ENCODE measurements at places on chromosomes 11 and 22.
A peak's percentile ranks its signal among the peaks of the same experiment; 100 is the strongest.

- DNase-seq, result no peak
Measured at GRCh38 chr22:20549232-20549841, 41.9 kb downstream of the MED15 start.

DNA sequence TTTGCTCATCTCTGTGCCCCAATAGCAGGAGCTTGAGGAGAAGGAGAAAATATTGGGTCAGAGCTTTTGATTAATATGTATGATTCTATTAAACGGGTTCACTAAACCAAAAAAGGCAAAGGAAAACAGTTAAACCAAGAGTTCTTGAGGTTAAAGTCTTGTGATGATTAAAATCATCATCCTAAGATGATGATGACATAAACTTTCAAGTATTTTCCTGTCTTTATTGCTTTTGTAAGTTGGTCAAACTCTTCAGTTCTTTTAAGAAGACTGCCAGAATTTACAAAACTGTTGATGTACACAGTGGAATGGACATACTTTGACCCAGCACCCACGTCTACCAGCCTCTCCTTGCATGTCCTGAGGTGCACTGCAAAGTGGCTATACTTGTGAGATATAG is 41.0 kb downstream of the FDX1 start:
- peak; percentile 20 for DNase-seq

- DNase-seq, result no peak
Measured at GRCh38 chr22:39204216-39204615, 40.6 kb downstream of the PDGFB start.

DNA sequence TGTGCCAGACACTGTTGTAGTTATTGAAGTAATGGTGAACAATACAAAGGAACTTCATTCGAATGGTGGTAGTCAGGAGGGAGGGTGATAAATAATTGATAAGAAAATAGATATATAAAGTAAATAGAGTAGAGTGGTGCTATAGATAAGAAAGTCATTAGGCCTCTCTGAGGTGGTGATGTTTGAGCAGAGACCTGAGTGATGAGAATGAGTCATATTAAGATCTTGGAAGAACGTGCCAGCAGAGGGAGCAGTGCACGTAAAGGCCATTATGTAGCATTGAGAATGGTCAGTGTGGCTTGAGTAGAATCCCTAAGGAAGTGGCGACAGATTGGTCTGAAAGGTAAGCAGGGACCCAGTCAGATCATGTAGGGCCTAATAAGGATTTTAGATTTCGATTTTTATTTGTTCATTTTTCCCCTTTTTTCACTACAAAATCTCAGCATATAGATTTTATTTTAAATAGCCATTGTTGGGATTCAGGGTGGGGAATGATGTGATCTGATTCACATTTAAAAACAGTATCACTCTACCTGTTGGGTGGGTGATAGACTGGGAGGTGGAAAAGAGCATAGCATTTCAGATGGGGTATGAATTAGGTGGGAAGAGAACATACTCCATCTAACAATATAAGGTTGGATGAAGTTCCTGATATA is 44.7 kb downstream of the CCDC90B start:
- peak; percentile 59 for DNase-seq

- DNase-seq, result no peak
Measured at GRCh38 chr22:27927608-27928007, 8.6 kb upstream of the PITPNB start.

DNA sequence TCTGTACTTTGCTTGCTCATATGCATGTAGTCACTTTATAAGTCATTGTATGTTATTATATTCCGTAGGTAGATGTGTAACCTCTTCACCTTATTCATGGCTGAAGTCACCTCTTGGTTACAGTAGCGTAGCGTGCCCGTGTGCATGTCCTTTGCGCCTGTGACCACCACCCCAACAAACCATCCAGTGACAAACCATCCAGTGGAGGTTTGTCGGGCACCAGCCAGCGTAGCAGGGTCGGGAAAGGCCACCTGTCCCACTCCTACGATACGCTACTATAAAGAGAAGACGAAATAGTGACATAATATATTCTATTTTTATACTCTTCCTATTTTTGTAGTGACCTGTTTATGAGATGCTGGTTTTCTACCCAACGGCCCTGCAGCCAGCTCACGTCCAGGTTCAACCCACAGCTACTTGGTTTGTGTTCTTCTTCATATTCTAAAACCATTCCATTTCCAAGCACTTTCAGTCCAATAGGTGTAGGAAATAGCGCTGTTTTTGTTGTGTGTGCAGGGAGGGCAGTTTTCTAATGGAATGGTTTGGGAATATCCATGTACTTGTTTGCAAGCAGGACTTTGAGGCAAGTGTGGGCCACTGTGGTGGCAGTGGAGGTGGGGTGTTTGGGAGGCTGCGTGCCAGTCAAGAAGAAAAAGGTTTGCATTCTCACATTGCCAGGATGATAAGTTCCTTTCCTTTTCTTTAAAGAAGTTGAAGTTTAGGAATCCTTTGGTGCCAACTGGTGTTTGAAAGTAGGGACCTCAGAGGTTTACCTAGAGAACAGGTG is 11.1 kb downstream of the CCND1 start:
- no peak for DNase-seq

GRCh38 chr22:29482726-29483125 is 2.7 kb downstream of the NEFH start:
- no peak for DNase-seq

DNA sequence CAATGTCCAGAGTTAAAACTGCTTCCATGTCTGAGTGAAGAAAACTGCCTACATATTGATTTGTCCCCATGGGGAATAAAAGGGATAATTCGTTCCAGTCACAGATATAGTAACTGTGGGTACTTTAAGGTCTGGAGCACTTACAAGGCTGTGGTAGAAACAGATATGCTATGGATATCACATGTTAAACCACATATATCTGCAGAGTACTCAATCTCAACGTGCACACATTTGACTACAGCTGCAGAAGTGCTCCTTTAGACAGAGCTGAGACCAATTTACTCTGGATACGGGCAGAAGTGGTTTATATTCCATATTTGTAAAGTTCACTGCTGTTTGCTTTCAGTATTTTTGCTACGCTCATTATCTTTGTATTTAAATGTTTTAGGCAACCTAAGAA is 9.7 kb upstream of the MS4A2 start:
- no peak for DNase-seq

DNA sequence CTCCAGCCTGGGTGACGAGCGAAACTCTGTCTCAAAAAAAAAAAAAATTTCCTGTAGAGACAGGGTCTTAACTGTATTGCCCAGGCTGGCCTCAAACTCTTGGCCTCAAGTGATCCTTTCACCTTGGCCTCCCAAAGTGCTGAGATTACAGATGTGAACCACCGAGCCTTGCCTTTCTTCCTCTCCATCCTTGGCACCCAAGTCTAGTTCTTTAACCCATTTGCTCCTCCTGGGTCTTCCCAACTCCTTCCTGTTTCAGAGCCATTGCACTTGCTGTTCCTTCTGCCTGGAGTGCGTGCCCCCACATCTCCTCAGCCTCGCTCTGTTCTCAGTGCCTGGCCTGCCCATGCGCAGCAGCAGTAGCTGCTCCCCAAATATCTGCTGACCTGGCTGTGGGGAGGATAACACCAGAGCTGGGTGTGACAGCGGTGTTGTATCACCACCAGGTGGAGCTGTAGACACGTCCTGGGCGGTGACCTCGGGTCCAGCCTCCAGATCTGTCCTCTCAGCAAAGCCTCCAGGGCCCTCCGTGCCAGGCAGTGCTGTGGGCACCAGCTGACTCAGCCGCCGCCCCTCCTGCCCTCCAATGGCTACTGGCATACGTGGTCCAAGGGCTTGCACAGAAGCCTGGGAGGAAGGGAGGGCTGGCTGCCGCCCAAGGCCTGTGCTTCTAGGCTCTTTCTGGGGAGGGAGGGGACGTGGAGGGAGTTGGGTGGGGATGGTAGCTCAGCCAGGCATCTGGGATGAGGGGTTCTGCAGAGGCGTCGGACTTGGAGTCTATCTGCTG is 22.0 kb downstream of the TEF start:
- DNase-seq, result peak; percentile 77

DNA sequence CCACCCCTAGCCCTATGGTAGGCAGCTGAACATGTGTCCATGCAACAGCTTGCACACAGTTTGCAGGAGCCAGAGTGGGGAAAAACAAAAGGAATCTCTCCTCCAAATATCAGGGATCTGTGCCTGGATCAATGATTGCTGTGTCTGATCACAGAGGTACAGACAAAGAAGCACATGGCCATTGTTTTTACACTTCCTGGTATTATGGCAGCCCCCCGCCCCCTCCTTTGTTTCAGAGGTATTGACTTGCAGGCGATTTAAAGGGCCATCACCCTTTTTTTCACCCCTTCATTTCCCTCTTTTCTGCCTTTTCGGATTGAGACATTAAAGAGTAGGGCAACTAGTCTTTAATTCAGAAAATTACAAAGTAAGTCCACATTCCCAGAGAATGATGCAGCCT is 453.0 kb upstream of the LUZP2 start:
- no peak for DNase-seq

- DNase-seq, result no peak
Measured at GRCh38 chr11:12382451-12382850, 5.1 kb downstream of the PARVA start.

DNA sequence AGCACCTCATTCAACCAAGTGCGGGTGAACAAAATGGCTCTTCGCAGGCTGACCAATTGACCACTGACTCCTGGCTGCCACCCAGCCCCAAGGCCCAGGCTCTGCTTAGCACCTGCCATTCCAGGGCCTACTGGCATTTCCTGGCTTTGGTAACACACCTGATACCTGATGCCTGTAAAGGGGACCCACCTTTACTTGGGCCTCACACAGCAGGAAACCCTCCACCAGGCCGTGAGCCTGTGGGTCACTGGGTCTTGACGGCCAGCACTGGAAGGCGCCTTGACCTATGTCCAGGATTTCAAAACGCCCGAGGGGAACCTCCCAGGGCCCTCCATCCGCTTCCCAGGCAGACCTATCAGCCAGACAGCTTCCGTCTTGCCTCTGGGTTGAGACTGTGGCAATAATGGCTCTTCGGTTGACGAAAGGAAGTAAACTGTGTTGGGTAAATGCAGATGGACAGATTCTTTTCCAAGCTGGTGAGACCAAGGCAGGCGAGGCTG is 16.8 kb upstream of the TMEM184B start:
- DNase-seq, result no peak

DNA sequence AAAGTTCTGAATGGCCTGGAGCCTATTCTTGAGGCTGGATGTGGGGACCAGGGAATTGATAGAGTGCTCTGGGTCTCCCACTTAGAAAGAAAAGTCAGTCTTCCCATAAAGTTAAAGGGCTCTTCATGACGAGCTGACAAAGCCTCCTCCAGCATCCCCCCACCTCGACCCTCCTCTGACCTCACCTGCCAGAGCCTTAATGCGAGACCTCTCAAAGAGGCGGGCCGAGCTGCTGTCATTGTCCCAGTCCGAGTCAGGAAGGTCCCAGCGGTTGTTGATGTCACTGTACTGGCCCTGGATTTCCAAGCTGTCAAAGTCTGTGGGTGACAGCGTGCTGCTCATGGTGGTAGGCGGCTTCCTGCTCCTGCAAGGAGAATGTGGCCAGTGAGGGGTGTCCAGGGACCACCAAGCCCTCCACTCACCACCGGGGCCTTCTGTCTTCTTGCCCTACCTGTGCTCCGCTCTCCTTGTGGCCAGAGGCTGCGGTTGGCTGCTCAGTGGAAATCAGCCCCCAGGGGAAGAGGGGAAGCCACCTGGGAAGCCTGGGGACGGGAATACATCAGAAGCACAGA is 8.0 kb downstream of the SPTBN2 start:
- no peak for DNase-seq

- no peak for DNase-seq
Measured at GRCh38 chr22:24133187-24133965, 47.9 kb upstream of the SUSD2 start.

GRCh38 chr22:36811094-36811800 is 5.6 kb downstream of the PVALB start:
- no peak for DNase-seq

DNA sequence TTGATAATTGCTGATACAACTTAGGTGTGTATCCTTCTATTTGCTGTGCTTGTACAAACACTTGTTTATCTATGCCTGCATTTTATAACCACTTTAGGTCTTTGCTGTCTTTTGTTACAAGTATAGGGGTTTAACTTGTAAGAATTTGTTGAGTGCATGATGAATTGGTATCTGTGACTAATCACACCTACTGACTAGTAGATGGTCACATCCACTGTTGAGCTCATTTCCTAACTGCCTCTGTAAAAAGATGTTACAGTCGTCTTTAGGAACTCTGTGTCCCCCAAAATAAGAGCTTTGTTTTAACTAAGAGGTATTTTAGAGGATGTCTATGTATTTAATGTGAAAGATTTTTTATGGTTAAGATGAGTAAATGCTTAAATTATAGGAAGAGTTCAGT is 60.5 kb downstream of the HIPK3 start:
- DNase-seq, result peak; percentile 41

- DNase-seq, result no peak
Measured at GRCh38 chr22:49502126-49502826, 325.4 kb downstream of the BRD1 start.

- DNase-seq, result peak; percentile 99
Measured at GRCh38 chr11:65860278-65861164, at the start of gene MUS81. Gene MUS81 (plus strand): TSS chr11:65860433. CDS start chr11:65860754, 321 bp downstream.

All from fibroblast of skin of right quadriceps (primary cell).